ENCODE measurements at places on chromosomes 5 and 9. TPM values are rescaled to one million over a fixed set of nuclear protein-coding genes. Genes with fewer than 3 reads are reported as not detected.

The SLC35D2 gene
- 33.4 TPM for total RNA-seq

The SLC34A3 gene
- not detected for total RNA-seq

The TPRN gene
- 25.7 TPM for total RNA-seq

The ADCY2 gene
- total RNA-seq, result 52.0 TPM

The ESM1 gene
- not detected for total RNA-seq

- no peak for DNase-seq
- H3K36me3 ChIP-seq, result peaks cover 6% of the 10 kb centered on the region
- no peak overlapping the region for H3K4me3 ChIP-seq
- no peaks in the 10 kb centered on the region for H3K4me1 ChIP-seq
- H3K27ac ChIP-seq, result no peak overlapping the region
Measured at GRCh38 chr9:68970151-68970550, 43.8 kb downstream of the PRKACG start.

GRCh38 chr9:115207003-115207836 lies 89.3 kb upstream of the TNC start:
- peak; percentile 78 for DNase-seq
- H3K4me1 ChIP-seq, result peaks cover 17% of the 10 kb centered on the region
- H3K4me3 ChIP-seq, result peak overlapping the region; percentile 31
- H3K36me3 ChIP-seq, result no peaks in the 10 kb centered on the region

GRCh38 chr9:136705564-136705963 lies 6.8 kb upstream of the DIPK1B start:
- no peaks in the 10 kb centered on the region for H3K36me3 ChIP-seq
- no peaks in the 10 kb centered on the region for H3K4me1 ChIP-seq

GRCh38 chr5:66896171-66896570 lies 300.0 kb downstream of the MAST4 start:
- no peak overlapping the region for H3K4me3 ChIP-seq
- DNase-seq, result no peak
- H3K27ac ChIP-seq, result no peak overlapping the region
- peaks cover 19% of the 10 kb centered on the region for H3K4me1 ChIP-seq

DNA sequence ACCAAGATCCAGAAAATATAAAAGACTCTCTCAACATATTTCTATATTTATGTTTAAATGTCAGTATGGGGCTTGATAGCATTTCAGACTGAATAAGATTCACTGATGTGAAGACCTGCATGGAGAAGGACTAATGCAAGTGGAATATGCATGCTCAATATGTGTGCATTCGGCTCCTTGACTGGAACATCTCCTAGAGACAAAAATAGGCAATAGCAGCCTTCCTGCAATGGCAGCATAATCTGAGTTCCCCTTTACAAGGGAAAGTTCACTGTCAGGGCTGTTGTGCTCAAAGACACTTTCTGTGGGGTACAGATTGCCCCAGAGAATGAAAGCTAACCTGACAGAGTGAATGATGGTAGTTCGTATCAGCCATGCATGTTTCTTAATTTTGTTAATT lies 42.4 kb downstream of the STARD4 start:
- no peak overlapping the region for H3K27ac ChIP-seq
- no peaks in the 10 kb centered on the region for H3K36me3 ChIP-seq
- H3K4me1 ChIP-seq, result no peaks in the 10 kb centered on the region

DNA sequence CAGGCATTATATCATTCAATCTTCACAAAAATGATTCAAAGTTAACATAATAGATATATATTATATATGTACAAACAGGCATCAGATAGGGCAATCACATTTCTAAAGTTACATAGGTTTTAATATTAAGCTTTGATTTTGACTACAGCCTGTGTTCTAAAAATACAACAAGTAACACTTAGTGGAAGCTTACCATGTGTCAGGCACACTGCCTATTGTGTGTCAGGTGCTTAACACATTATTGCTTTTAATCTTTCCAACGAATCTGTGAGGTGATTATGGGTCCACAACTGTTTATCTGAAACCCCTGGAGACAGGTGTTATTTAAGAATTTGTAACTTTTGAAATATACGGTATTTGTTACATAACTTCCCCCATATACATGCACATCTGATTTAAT lies 25.2 kb downstream of the FBN2 start:
- DNase-seq, result no peak
- H3K27ac ChIP-seq, result no peak overlapping the region
- peaks cover 28% of the 10 kb centered on the region for H3K36me3 ChIP-seq
- no peaks in the 10 kb centered on the region for H3K27me3 ChIP-seq
- H3K4me1 ChIP-seq, result peaks cover 3% of the 10 kb centered on the region
- H3K4me3 ChIP-seq, result no peak overlapping the region

Measured in endodermal cell (in vitro differentiated cells).